ENCODE measurements at places on chromosomes 1 and 21.

- no peak for DNase-seq
Measured at GRCh38 chr1:90817399-90817798, 100.3 kb upstream of the BARHL2 start.

DNA sequence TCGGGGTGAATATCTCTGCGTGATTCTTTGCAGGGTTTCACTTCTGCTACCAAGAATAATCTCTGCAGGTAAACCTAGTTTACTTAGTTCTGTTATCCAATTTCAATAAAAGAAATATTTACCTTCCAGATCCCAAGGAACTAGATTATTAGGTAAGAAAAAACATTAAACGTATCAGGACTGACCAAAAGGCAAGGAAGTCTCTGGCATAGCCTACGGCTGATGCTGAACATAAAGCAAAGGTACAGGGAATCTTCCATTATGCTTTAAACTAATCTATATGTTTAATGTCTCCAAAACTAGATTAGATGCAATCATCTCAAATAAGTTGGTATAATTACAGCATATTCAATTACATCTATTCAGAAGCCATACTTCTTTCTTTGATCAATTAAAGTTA, 168.9 kb downstream of the KCNK2 start:
- no peak for DNase-seq

GRCh38 chr1:67618285-67619018, 66.5 kb upstream of the GADD45A start:
- no peak for DNase-seq

DNA sequence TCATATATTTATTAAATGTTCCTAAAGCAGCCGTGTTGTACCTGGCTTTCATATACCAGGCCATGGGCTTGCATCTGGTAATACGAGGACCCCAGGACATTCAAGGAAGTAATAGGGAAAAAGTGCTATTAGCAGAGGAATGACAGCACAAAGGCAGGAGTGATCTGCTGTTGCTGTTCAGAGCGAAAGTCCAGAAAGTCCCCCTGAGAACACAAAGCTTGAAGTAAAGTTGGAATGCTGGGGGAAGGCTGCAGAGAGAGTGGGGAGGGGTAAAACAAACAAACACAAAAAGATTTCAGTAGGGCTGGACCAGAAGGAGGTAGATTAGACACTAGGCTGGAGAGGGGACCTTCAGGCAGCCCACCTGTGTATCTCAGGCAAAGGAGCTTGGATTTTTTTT, 94.6 kb upstream of the C8B start:
- DNase-seq: no peak

DNA sequence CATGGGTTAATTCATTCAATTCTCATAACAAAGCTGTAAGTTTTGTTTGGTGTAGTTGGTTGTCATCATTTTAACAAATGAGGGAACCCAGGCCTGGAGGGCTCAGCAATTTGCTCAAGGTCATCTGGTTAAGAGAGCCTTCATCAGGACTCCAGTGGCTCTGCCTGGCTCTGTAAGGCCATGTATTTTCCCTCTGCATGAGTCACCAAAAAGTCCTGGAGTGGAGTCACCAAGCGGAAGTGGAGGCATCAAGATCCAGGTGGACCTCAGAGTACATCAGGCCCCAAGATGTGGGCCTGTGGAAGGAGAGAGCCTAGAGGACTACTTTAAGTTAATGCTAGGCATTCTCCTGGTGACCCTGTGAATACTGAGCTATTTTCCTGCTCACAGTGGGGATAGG, 30.0 kb upstream of the RBM15 start:
- no peak for DNase-seq
